Ovary (tissue), 10 donors: ENCODE measurements at places on chromosomes 3 and 15. TPM values are rescaled to one million over a fixed set of nuclear protein-coding genes. Genes with fewer than 3 reads are reported as not detected.

The PRTG gene
- polyA plus RNA-seq: 1.2 TPM

The SPATA12 gene
- polyA plus RNA-seq: 0.12 TPM

The ZBTB47 gene
- polyA plus RNA-seq: 18.8 TPM

The LDHAL6B gene
- polyA plus RNA-seq: not detected

The GOLGA6A gene
- 0.04 TPM for polyA plus RNA-seq

The IL20RB gene
- polyA plus RNA-seq: 0.39 TPM

The SAXO2 gene
- polyA plus RNA-seq: 0.55 TPM

The CCDC13 gene
- 1.6 TPM for polyA plus RNA-seq
